DMS79 (cell line): ENCODE measurements at places on chromosomes 3 and 15.

GRCh38 chr3:55207744-55208143, 279.4 kb downstream of the WNT5A start:
- DNase-seq = peak; percentile 0

- DNase-seq = no peak
Measured at GRCh38 chr15:31358957-31359701, 32.5 kb downstream of the KLF13 start.

DNA sequence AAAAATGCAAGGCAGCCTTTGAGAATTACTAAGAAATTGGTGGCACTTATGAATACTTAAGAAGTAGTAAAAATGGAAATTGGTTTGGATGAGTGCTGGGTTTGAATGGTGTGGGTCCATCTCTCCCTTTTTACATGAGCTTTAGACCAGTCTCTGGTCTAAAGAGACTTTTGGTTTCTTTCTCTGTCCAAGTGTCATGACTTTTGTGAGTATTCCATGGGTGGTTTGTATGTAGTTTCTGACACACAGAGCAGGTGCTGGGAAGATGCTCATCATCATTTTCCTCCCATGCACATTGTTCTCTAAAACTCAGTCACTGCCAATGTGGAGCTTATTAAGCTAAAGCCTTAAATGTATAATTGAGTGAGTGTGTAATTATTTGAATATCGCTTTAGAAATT, 63.5 kb downstream of the KAT2B start:
- no peak for DNase-seq

DNA sequence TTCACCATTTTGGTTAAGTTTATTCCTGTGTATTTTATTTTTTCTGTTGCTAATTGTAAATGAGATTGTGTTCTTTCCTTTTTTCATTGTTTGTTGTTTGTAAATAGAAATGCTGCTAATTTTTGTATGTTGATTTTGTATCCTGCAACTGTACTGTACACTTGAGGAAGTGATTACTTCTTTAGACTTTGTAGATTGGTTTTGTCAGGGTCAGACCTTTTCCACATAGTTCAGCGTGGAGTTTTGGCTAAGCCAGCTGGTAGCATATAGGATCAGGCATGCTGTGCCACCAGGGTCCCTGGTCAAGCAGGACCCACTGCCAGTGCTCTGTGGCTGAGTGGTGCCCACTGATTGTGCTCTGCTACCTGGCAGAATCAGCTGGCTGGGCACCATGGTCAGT, 80.1 kb downstream of the CD200 start:
- no peak for DNase-seq

- no peak for DNase-seq
Measured at GRCh38 chr3:98603580-98603979, 10.2 kb upstream of the CPOX start.
